ENCODE measurements at places on chromosomes 1 and 21.
A peak's percentile ranks its signal among the peaks of the same experiment; 100 is the strongest.

DNA sequence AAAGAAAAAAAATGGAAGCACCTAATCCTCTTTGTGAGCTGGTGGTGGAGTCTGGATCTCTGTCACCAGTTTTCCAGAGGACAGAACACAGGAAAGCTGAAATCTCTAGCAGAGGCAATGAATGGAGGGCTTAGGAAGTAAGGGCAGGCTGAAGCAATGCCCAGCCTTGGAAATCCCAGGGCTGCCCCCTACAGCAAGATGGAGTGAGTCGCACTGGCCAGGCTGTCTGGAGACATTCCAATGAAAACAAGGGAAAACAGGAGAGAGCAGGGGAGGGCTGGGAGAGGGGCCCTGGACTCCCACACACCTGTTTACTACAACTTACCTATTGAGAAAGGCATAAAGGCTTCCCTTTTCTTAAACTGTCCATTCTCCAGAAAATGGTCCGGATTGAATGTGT, 25.9 kb downstream of the CYP2J2 start:
- no peak for DNase-seq

DNA sequence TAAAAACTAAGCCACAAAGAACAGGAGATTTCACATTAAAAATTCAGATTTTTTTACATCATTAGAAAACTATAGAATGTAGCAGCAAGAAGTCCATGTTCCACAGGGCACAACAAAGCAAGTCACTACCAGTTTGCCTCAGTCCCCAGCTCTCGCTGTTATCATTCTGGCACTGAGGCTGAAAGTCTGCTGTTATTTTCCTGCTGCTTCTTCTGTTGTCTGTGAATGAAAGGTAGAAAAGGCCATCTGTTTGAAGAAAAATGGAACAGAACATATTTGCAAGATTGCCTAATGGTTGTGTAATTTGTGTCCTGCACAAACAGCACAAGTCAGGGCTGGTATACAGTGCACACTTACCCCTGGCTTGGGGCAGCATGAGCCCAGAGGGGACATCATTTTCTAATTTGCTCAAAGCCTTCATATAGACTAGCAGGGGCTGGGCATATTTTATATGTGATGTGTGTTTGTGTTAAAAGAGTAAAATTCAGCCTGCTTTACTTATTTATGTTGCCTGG, 105.6 kb upstream of the COG2 start:
- no peak for DNase-seq

- no peak for DNase-seq
Observed at GRCh38 chr1:245133995-245134715, 20.6 kb upstream of the KIF26B start.

DNA sequence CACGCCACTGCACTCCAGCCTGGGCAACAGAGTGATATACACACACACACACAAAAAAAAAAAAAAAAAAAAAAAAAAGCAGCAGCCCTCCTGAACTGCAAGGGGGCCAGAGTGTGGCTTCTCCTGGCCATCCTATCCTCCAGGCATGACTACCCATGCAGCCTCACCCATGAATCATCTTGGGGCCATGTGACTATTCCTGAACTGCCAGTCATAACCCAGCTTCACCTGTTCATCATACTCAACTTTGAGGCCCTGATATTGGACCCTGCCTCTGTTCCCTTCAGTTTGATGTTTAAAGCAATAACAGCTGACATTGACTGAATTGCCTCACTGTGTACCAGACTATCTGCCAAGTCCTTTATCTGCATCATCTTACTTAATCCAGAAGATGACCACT, 2.8 kb upstream of the HPCAL4 start:
- DNase-seq, result no peak

DNA sequence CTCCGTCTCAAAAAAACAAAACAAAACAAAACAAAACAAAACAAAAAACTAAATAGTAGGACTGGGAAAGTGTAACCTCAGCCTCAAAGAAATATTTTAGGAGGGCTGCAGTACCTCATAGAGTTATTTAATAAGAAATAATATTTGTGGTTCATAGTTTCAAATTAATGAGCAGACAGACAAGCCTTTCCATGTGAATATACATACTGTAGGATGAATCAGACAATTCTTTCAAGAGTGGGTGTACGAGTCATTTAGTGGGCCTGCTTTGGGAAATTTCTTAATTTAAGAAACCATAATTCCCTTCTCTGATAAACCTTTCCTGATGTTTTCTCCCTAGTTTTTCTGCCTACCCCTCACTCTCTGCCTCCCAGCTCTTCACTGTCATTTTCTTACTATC, 52.5 kb downstream of the CDC14A start:
- DNase-seq, result no peak

DNA sequence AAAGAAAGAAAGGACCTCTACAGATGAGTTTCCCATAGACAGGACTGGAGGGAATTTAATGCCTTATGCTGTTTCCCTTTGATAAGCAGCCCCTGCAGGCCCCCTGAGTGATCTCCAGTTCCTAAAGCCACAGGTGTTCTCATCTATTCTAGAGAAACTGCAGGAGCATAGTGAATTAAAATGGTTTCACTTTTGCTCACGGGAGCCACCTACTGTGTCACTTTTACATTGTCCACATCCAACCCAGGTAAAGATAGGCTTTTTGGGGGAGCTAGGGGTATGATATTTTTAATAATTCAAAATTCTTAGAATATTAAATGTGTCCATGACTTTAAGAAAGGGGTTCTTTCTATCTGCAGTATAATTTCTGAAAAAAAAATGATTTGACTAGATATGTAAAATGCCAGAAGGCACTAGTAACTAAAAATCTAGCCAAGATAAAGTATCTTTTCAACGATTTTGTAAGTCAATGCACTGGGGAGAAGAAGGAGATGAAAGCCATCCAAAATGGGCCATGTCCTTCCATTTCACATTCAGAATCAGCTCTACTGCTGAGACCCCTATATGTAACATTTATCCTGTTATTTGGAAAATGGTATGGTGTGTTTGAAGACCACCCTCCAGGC, 267.3 kb upstream of the DUSP10 start:
- no peak for DNase-seq

- DNase-seq, result no peak
Observed at GRCh38 chr1:26907071-26907917, 6.5 kb downstream of the NR0B2 start.

DNA sequence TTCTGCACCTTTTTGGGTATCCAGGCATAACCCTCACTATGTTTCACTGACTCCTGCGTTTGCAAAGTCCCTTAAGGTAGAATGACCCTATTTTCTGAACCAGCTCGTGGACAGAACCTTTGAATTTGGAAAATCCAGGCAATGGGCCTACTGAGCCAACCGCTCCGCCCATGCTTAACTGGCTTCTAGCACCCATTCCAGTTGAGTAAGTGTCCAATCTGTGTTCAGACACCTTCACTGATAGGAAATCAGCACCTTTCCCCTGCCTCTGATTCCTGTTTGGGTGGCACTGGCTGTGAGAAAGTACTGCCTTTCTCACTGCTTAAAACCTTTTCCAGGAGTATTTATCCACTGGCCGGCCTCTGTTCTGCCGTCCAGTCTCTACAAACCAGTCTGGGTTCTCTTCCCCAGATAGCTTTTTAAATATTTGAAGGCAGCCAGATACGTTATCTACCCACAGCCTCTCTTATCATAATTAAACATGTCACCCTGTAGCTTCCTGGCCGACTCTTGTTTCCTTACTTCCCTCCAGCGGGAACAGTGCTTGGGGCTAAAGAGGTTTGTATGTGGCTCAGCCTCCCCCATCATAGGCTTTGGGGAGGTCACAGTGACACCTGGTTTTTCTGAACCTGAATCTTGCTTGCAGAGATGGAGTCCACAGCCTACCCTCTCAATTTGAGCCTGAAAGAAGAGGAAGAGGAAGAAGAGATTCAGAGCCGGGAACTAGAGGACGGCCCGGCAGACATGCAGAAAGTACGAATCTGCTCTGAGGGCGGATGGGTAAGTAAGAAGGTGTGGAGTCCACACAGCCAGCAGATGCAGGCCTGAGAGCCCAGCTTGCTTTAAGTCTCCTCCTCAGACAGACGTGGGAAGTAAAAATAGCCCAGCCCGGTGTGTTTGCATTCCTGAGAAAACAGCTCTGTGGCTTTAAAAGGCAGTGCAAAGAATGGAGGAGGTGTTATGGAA, 1.3 kb downstream of the POGK start:
- no peak for DNase-seq

DNA sequence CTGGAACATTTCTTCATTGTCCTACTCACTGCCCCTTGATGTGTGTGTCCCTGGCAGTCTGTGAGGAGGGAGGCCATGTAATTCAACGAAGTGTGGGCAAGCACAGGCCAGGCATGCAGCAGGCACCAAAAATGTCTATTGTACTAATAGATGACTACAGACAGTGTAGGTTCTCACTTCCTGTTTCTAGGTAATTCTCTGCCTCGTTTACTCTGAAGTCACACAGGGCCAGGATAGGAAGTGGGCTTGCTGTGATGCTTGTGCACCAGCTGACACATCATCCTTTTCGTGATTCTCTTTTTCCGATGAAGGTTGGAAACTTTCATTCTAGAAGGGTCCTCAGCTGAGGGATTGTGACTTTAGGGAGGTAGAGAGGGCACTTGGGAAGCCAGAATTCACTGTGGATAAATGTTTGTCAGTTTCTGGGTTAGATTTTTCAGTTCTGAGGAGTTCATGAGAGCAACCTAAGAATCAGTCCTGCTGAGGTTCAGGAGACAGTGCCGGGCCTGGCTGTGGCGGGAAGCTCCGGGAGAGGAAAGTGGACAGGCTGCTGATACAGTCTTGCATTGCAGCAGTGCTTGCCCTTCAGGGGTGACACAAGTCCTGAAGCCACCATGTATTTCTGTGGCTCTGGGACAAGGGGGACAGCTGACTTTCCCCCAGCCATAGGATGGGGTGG, 4.3 kb upstream of the CSF1 start:
- peak; percentile 20 for DNase-seq

- DNase-seq, result no peak
Observed at GRCh38 chr1:182235952-182236650, 155.5 kb downstream of the GLUL start.

DNA sequence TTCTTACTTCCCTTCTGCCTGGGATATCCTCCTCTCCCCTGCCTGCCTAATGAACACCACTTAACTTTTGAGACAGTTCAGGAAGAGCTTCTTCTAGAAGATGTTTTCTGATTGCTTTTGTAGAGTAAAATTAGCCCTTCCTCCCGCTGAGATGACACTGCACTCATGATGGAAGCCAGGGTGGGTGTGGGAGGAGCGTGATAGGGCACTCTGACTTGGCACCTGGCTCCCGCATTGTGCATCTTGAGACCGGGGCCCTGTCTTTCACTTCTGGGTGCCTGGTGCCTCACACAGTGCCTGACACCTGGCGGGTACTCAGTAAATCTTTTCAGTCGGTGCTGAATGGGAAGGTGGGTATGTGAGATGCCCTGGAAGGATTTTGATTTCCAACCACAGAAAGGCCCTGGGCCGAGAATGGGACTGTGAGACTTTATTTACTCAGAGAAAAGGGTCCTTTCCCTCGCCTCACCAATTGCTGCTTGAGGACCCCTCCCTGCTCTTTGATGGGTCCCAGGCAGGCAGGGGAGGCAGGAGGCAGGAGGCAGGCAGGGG, 6.8 kb downstream of the THEM5 start:
- no peak for DNase-seq

- no peak for DNase-seq
Observed at GRCh38 chr1:235112297-235113182, 16.1 kb downstream of the TOMM20 start.

GRCh38 chr1:184629266-184629665, 125.4 kb downstream of the EDEM3 start:
- no peak for DNase-seq

GRCh38 chr21:36545776-36546511, 66.0 kb upstream of the CLDN14 start:
- no peak for DNase-seq

DNA sequence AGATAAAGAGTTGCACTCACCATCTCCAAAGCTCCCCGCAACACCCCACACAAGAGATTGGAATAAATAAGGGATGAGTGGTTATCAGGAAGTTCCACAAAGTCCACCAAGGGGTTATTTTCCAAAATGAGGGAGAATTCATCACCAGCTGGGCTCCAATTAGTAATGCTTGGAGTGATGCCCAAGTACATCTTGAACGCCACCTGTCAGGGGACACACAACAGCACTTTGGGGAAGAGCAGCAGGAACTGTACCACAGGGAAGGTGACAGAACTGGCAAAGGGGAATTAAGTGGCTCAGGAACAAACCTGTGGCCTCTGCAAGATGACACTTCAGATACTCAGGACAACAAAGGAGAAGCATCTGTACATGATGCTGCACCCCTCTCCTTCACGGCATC, 11.5 kb downstream of the TRAPPC3 start:
- no peak for DNase-seq

GRCh38 chr21:28936036-28936435, 56.6 kb downstream of the LTN1 start:
- no peak for DNase-seq

GRCh38 chr1:223665592-223666312, at the start of gene CAPN8:
TSS of gene CAPN8 (minus strand) at chr1:223665701. CDS start at chr1:223665646, 55 bp downstream.
- no peak for DNase-seq

- no peak for DNase-seq
Observed at GRCh38 chr1:56527548-56528302, 51.6 kb downstream of the PLPP3 start.

DNA sequence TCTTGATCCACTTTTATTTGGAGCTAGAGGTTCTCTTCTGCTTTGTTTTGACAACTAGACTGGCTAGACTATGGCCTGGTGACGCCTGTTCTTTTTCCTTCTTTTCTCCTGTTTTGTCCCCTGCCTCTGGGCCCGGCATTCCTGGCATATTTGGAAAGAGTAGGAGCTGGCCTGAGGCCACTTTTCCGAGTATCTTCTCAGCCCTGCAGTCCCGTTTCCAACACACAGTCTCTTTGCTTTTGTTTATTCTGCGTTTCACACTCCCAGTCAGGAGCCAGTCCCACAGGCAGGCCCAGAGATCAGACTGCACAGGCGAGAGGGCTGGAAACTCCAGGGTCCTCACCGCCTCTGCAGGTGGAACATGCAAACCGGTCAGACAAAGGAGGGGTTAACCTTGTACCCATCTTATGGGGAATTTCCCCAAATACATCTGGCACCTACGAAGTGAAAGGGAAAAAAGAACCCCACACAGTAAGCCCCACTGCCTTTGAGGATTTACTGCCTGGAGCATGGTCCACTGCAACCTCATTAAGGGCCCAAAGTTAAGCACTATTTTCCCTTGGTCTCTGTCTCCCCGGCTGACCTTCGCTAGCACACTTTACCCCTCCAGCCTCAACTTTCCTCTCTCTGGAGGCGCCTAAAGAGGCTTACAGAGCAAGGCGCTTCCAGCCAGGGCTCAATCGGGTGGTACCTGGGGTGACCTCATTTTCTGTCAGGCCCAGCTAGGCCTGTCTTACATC, 141.1 kb downstream of the TOMM20 start:
- DNase-seq, result no peak

DNA sequence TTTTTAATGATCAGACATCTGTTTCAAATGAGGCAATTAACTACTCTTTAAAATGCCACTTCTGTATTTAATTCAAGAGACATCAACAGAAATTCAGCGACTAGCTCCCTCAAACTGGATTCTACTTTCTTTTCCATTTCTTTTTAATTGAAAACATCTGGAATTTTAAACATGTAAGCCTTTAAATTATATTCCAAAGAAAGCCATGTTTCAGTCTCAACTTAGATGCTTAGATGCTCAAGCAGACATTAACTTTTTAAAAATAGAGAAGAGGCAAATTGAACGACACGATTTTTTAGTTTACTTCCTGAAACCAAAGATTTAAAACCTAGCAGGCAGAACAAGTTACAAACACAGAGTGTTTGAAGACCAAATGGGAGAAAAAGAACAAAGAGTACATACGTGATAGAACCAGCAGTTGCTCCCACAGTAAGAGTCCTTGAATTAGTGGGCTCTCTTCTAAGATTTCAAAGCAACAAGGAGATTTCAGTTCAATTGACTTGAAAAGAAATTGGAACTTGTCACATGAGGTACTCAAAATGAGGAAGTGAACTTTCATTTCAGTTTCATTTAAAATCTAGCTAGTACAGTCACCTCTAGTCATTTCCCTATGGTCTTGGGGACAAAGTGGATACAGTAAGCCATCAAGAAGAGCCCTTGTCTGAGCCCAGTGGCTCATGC, at the start of gene CTSS:
CTSS (minus strand) TSS at position 483 of the 681 bp plus-strand sequence. CDS start 1,015 bp downstream, outside the sequence.
- no peak for DNase-seq
